Psoas muscle (tissue), 8 donors: ENCODE measurements at places on chromosomes 7 and 10.

GRCh38 chr7:137839903-137840779 lies 6.6 kb downstream of the DGKI start:
- no peak for DNase-seq

DNA sequence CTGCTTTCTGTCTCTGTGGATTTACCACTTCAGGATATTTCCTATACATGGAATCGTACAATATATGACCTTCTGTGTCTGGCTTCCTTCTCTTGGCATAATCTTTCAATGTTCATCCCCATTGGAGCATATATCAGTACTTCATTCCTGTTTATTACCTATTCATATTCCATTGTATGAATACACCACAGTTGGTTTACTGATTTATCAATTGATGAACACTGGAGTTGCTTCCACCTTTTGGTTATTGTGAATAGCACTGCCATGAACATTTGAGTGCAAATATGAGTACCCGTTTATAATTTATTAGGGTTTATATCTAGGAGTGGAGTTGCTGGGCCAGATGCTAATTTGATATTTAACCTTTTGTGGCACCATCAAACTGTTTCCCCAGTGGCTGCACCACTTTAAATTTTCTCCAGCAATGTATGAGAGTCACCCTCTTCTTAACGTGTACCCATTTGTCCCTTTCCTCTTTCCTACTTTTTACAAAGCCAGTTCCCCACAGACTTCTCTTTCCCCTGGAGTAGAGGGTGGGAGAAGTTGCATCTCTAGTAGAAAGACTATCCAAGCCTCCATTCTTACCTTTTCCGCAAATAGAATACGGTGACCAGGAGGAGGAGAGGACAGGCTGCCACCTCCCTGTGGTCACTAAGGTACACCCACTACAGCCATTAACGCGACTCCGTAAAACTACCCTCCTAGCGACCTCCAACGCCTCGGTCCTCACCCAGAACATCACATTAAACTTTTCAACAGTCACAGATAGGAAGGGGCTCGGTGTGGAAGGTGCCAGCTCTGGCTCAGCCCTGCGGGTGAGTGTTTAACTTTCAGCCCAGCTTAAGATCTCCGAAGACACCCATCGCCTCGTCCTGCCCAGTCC lies 25.6 kb downstream of the SCD start:
- DNase-seq, result no peak

- peak; percentile 30 for DNase-seq
These were observed 54.7 kb downstream of the RASGEF1A start for GRCh38 chr10:43212043-43212721.

GRCh38 chr10:28263136-28263857 lies 39.6 kb downstream of the MPP7 start:
- no peak for DNase-seq

DNA sequence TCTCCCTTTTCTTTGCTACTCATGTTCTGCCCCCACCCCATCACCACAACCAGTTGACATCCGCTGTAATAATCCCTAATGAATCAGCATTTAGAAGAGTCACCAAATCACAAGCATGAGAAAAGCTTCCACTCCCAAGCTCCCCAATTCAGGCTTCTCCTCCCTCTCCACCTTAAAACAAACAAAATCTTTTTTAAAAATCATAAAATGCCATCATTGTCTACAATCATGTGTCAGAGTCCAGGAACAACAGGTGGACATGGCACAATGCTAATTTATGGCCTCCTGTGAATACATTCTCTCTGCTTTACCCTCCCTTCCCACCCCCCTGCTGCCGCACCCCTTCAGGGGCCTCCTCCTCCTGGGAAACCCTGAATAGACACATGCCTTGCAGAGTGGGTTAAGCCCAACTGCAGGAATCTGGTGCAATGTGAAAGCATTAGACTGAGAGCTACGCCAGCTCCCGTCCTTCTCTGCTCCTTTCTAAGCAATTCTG lies 3.7 kb downstream of the LRRC4 start:
- DNase-seq, result no peak

- no peak for DNase-seq
These were observed 22.4 kb upstream of the GDF10 start for GRCh38 chr10:47277352-47278151.

DNA sequence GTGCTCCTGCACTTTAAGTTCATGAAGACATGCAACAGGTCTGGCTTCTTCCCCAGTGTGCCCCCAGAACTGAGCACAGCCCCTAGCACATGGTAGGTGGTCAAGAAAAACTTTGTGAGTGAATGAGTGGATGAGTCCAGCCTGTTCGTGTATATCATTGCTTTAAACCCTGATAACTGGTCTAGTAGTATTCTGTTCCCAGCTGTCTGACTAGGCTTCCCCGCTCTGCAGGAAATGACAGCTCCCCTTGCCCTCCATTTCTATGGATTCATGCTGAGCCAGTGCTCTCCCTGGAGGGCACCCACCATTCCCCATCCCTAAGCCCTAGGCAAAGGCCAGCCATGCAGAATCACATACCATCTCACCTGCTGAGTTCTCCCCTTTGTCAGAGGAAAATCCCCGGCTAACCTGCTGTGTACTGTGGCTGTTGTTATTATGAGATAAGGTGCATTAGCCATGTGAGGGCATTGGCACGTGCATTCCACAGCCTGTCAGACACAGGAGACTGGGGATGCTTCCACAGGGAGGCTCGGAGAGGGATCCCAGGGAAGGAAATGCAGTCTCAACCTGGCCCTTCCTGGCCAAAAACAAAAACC lies 698.9 kb downstream of the GRID1 start:
- no peak for DNase-seq
